ENCODE measurements at places on chromosomes 4 and X.

GRCh38 chrX:3516051-3516541 is 169.6 kb upstream of the MXRA5 start:
- no peak for DNase-seq

GRCh38 chr4:144340931-144341330 is 200.4 kb upstream of the GYPA start:
- no peak for DNase-seq

DNA sequence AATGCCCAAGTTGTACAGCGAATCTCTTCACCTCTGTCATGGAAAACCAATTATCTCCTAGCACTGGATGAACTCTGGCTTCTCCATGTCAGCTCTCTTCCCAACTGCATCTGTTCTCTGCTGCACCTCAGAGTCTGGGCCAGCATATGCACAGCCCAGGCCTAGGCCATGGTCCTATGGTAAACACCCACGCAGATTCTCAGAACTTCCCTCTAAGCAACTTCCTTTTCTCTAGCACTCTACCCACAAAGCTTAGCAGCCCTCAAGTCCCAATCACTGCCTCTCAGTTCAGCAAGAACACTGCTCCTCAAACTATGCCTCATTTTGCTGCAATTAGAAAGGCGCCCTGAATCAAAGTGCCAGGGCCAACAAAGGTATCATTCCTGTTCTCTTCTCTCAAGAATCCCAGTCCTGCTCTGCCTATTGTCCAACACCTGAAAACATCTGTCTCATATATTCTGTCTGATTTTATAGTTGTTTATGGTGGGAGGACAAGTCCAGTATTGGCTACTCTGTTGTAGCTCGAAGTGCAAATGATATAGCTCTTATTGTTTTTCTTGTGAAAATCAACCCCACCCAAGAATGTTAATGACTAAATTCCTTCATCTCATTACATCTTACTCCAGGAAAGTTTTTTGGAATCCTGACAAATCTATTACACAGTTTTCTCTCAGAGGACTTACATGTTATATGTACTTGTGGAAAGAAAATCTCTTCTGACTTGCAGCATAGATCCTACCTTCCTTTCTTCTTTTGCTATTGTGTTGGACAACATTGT is 85.4 kb downstream of the DCHS2 start:
- no peak for DNase-seq

DNA sequence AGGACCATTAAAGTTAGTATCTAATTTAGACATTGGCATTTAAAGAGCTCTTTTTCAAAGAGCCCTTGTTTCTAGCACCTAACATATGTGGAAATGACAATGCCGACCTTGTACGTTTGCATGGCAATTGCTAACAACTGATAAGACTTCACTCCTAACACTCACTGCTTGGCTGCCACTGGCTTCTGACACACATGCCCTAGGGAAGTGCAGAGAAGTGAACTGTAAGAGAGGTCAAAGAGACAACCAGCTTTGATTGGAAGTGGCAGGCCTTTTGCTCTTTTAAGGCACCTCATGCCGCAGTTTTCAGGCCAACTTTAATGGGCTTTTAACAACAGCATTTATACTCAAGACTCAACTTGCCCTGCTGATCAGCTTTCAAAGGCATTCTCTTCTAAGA is 158.4 kb downstream of the RAB28 start:
- DNase-seq = no peak

- no peak for DNase-seq
Observed at GRCh38 chr4:56130606-56131155, 181.9 kb downstream of the CEP135 start.

- DNase-seq = no peak
Observed at GRCh38 chr4:164304861-164305260, 449.1 kb upstream of the SMIM31 start.

- DNase-seq = peak; percentile 14
Observed at GRCh38 chr4:38313175-38313574, 350.8 kb upstream of the KLF3 start.

GRCh38 chrX:132818638-132819037 is 139.8 kb downstream of the HS6ST2 start:
- no peak for DNase-seq

All from NCI-H1092 treated with DMSO at 0.1 percent for 48 hours (cell line).